Activated B cell treated with CpG ODN at 0.5 μM for 24 hours (primary cell): ENCODE measurements at places on chromosomes 2 and 18. TPM values are rescaled to one million over a fixed set of nuclear protein-coding genes. Genes with fewer than 3 reads are reported as not detected.

FOXD4L1 gene
- 0.17 and 0.35 TPM in 2 replicates for total RNA-seq

EPHA4 gene
- 23.9 and 26.4 TPM in 2 replicates for total RNA-seq

ALPG gene
- not detected in 2 replicates for total RNA-seq

- DNase-seq = no peak
These were observed 39.8 kb upstream of the PXDN start for GRCh38 chr2:1784087-1784486.

- no peak for DNase-seq
These were observed 6.9 kb upstream of the RALB start for GRCh38 chr2:120245520-120246332.

- no peak for DNase-seq
These were observed 68.4 kb upstream of the CTDP1 start for GRCh38 chr18:79611040-79611681.

DNA sequence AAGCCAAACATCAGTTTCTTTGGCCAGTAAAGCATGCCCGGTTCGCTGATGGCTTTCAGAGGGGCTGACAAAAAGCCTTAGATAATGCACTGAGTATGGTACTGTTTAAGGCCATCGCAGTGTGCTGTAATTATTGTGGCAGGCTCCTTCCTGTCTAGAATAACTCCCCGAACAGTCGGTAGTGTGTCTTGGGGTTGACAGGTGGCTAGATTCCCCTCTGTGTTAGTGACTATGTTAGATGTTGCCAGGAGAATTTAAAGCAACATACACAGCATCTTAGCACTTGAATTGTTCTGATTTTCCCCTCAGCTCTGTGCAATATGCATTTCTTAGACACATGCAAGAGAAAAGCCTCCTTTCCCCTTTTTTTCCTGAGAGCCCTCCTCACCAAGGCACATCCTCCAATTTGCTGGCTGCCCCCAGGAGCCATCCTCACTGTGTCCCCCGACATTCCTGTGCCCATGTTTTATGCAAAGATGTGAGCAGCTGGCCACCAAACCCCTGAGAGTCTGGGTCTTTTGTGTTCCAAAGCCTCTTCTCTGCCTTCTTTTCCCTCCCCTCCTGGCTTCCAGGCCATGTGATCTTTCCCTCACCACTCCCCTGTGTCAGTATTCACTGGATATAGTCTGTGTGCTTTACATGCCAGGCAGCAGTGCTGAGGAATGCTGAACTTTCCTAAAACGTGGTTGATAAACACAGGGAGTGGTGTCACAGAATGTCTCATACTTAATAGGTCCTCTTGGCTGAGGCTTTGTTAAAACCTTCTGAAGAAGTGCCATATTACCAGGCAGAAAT lies 331.5 kb downstream of the HRH4 start:
- DNase-seq = no peak

DNA sequence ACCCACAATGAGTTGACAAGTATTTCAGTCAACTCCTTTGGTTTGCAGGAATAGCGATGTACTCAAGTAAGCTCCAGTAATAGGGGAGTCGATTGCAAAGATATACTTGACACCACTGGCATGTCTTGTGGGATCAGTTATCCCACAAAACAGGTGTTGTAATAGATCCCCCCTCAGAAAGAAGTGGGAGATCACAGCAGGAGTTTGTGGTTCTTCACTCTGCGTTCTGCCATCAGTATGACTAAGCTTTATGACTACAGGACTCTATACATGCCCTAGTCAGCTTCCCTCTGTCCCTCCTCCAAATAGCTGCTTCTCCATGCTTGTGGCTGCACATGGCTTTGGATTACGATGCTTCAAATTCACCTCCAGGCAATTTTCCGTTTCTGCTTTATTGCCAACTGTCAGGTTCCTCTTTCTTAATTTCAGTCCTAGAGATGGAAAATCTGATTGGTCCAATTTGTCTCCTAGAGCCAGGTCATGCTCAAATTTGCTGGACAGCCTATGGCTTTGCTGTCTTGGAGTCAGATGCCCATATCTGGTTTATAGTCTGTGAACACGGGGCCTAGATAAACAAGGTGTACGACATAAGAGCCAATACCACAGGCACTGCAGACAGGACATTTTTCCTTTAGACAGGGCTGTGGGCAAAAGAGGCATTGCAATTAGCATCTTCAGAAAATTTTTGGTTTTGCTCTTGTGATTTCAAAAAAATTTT lies 221.7 kb downstream of the PAX3 start:
- no peak for DNase-seq

DNA sequence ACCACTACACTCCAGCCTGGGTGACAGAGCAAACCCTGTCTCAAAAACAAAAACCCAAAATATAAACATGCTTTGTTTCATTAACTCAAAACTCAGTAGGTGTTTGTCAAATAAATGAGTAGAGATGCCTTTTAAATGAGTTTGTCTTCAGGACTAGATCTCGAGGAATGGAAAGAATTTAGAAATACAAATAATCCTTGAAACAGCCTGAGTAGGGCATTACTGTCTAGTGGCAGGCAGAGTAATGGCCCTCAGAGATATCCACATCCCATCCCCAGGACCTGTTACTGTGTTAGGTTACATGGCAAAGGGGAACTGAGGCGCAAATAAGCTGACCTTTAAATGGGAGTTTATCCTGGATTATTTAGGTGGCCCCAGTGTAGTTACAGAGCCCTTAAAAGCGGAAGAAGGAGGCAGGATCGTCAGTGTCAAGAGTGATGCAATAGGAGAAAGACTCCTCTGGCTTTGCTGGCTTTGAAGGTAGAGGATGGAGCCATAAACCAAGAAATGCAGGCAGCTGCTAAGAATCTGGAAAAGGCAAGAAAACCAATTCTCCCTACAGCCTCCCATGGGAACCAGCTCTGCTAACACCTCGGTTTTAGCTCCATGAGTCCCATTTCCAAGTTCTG lies 63.0 kb downstream of the CABLES1 start:
- DNase-seq = no peak

- DNase-seq = no peak
These were observed 461.3 kb upstream of the SOX11 start for GRCh38 chr2:5230855-5231254.

GRCh38 chr18:42922363-42922762 lies 193.1 kb downstream of the RIT2 start:
- DNase-seq = no peak

GRCh38 chr18:35406666-35407065 lies 29.5 kb upstream of the ZNF396 start:
- DNase-seq = no peak

DNA sequence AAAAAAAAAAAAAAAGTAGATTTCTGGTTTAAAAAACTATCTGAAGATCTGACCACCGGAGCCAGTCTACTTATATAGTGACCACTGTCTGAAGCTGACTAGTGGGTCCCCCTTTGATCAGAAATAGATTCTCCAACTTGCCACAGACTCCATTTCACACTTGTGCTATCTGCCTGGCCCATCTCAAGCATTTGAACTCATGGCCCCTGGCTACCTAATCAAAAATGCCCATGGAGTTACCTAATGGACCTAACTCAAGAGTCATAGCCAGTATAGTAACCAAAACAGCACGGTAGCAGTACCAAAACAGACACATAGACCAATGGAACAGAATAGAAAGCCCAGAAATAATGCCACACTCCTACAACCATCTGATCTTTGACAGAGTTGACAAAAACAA lies 17.0 kb upstream of the ATL2 start:
- no peak for DNase-seq
